Substantia nigra (tissue), 51 donors: ENCODE measurements at places on chromosomes 3 and 15.

DNA sequence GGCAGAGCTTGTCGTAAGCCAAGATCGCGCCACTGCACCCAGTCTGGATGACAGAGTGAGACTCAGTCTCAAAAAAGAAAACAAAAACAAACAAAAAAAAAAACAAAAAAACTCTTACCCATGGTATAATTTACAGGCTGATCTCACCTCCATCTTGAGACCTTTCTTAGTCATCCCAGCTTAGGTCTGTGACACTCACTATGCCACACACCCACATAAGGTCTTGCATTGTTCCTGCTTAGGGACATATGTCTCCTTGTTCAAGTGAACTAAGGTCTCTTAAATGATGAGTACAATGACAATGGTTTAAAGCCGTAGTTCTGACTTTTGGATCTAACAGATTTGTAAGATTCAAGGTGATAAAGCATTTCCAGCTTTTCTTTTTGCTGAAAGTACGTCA is 360.2 kb upstream of the ARHGEF26 start:
- no peak for DNase-seq

GRCh38 chr3:143267989-143268388 is 148.4 kb downstream of the CHST2 start:
- no peak for DNase-seq

DNA sequence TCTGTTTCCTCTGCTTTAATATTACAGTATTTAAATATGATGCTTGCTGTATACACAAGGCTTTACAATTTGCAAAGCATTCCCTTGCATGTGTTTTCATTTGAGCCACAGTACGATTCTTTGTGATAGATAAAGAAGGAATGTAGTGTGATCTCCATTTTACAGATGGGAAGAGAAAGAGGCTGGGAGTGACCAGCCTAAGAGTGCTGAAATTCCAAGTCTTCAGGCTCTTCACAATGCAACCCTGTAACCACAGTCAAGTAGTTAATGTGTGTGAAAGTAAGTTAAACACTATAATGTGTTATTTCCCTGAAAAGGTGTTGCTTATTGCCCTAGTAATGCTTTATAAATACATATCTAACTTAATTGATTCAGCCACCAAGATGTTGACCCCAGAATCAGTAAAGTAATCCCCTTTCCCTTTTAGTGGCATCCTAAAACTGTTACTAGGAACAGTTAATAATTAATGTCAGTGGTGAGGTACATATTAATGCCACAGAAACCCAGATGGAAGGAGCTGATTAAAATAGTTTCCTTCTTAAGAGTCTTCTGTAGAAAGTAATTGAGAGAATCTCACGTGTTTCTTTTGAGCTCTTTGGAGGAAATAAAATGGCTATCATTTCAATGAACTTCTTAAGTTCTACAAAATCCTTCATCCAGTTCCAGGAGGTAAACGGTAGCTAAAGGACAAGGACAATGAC is 110.4 kb downstream of the IL12A start:
- no peak for DNase-seq

DNA sequence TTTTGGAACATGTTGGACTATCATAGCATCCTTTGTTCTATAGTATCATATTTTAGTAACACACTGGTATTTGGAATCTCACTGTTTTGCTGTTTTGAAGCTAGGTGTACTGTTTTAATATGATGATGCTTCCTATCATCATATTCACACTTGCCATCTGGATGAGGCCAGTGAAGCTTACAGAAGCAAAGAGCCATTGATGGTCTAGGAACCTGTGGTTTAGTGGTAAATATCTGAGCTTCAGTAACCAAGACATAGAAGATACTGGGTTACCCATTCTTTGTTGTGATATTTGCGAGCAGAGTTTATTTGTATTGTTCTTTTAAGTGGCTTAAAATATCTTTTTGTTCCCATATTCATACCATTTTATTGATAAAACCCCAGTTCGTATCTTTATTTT is 304.1 kb downstream of the SATB1 start:
- no peak for DNase-seq

DNA sequence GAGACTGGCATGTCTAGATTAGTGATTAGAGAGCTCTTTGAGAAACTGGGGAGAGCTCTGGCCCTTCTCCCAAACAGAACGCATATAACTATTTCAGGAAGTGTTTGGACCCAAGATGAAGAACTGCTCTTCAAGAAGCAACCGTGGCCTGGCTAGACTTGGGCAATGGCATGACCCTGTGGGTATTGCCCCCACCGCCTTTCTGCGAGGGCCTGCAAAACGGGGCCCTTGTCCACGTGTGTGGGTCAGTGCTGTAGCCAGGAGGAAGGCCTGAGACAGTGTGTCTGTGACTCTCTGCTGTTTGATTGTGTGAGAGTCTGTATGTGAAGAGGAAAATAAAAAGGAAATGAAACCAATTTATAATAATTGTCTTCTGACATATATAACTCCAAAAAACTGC is 42.5 kb downstream of the EEFSEC start:
- no peak for DNase-seq

DNA sequence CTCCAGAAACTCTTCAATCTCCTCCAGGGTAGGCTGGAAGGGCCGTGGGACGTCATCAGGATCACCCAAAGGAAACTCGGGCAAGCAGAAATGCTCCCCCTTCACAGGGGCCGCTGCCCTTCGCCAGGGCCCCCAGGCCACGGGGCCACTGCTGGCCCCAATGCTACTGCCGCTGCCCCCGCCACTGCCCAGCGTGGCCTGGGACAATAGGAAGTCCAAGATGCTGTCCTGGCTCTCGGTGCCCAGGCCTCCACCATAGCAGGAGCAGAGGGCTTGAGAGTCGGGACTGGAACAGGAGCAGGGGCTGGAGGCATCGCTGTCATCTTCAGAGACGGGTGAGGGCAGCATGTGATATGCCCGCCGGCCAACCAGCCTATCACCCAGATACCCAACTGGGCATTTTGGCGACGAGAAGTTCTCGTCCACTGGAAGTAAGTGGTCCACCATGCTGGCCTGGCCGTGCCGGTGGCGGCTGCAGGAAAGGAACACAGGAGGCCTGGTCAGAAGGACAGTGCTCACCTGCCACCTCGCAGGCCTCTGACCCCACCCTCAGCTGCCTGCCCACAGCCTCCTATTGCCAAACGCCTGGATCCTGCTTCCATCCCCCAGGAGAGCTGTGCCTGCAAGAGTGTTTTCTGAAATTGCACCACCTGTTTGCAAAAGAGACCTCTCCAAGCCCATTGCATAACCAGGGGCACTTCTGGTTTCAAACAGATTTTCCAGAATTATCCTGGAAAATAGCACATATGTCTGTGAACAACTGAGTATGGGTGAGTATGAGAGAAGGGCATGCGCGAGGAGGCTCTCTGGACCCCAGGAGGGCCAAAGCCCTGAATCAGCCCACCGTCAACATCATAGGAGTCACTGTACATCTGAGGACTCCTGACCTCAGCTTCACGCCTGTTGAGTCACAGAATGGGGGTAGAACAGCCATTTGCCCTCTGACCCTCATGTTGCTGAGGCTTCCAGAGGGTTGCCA is 4.4 kb downstream of the KLF15 start:
- DNase-seq = no peak

- no peak for DNase-seq
These were observed 13.1 kb upstream of the USP3 start for GRCh38 chr15:63491116-63491827.

- no peak for DNase-seq
These were observed 396.7 kb upstream of the RGMA start for GRCh38 chr15:93485438-93486327.
